ENCODE measurements at places on chromosomes 5 and 9.

- DNase-seq: no peak
These were observed 11.5 kb upstream of the SLC25A48 start for GRCh38 chr5:135822959-135823358.

- DNase-seq: no peak
These were observed 140.3 kb upstream of the FER start for GRCh38 chr5:108607421-108607820.

- peak; percentile 53 for DNase-seq
These were observed 534 bp downstream of the ERP44 start for GRCh38 chr9:100098046-100098886.

- DNase-seq: peak; percentile 17
These were observed 831.8 kb downstream of the TAF11L14 start for GRCh38 chr5:18465833-18466681.

DNA sequence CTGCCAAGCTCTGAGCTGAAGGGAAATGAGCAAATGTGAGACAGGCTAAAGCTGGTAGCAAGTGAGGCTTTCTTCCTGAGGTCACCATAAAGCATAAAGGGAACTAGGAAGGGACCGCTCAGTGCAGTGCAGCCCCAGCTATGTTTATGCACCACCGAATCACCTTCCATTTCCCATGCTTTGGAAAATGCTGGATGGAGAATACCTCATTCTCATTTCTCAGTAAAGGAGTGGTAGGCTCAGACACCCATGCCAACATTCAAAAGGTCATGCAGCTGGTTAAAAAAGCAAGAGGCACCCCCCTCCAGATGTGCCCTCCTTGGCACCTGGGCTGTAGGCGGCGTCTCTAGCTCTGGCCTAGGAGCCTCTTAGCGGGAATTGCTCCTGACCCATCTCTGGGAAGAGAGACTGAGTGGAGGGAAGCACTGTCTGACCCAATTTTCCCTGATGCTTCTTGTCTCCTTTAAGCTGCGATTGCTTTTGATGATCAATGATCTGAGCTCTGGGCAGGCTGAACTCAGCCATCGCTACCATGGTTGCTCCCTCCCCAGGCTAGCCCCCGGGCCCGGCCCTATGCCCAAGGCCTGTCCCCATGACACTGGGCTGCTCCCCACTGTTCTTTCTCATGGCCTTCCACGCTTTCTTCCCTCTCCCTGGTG lies 58.7 kb downstream of the ZNF354C start:
- no peak for DNase-seq

DNA sequence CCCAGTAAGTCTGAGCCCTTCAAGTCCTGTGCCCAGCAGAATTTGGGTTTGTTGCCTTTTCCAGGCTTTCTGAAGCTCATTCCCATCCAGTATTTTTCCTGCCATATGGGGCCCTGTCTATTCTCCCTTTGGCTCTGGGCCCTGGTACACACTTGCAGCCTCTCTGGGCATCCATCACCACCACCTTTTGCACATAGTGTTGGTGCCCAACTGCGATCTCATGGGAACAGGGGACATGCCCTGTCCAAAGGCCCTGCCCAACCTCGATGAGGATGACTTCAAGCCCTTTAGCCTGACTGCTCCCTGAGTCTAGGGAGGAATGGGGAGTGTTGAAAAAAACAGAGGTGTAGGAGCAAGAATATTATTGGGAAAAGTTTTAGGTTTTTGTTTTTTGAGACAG lies 11.5 kb downstream of the RGS3 start:
- no peak for DNase-seq

DNA sequence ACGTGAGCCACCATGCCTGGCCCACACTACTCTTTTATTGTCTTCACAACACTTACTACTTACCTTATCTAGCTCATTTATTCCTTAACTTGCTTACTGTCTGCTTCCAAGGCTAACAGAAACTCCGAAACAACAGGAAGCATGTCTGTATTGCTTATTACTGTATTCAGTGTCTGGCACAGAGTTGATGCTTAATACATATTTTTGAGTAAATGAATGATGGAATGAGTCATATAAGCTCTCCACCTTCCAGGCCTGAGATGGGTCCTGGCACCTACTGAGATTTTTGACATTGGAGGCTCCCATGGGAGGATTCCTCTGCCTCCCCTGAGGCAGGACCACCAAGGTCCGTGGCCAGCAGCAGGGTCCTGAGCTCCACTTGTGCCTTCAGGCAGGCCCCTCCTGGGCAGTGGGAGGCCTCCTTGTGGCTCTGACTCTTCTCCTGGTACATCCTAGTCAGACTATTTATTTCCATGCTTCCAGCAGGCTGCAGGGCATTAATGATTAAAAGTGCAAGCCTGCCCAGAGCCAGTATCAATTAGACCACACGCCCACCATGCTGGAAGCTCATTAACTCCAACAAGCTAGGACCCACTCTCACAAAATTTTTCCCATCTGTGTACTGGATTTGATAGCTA lies 76.5 kb upstream of the CTNNA1 start:
- no peak for DNase-seq

DNA sequence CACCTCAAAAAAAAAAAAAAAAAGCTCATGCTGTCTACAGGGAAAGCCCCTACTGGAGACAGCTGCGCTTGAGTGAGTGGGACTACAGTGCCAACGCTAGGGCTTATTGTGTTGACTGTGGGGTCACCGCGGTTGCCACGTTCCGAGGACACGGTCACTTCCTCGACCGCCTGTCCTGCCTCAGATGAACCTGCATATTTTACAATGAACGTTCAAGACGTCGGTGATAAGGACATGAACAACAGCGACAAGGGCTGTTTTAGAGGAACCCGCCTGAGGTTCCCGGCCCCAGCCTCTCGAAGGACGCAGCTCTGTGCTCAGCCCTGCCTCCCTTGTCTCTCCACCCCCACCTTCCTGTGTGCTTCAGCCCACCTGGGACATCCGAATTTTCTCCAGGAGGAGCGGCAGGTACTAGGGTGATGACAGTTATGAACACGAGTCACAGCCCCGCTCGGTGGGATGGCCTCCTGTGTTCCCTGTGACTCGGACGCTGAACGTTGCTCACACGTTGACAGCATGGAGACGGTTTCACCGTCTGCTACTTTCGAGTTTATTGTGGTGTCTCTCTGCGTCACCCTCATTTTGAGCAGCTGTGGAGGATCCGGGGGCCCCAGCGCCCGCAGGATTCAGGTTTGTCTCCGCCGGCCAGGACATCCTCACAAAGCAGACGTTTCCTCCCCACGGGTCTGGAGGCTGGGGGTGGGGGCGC lies 11.3 kb upstream of the DIPK1B start:
- no peak for DNase-seq

DNA sequence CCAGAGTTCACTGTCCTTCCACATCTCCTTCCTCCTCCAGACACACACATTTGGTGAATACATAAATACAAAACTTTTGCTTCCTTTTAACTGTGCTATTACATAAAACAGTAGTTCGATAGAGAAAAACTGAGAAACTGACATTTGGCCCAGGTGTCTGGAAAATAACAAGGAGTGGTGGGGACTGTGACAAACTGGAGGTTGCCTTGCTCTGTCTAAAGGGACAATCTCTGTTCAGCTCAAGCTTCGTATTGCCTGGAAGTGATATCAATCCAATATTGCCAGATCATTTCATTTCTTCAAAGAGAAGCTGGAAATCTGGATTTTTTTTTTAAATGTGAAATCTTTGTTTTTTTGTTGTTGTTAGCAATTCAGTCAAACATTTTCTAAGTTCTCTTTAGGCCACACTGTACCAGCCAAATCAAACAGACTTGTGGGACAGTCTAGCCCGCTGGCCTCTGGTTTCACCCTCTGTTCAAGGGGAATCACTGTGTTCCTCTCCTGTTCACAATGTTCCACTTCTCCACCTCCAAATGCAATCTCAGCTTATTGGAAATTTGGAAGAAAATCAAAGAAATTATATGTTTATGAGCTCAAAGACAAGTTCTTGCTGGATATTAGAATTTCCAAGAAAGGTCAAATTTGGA lies 612.5 kb downstream of the KIF4B start:
- no peak for DNase-seq

- no peak for DNase-seq
These were observed 17.9 kb downstream of the HSD17B4 start for GRCh38 chr5:119470105-119470763.

DNA sequence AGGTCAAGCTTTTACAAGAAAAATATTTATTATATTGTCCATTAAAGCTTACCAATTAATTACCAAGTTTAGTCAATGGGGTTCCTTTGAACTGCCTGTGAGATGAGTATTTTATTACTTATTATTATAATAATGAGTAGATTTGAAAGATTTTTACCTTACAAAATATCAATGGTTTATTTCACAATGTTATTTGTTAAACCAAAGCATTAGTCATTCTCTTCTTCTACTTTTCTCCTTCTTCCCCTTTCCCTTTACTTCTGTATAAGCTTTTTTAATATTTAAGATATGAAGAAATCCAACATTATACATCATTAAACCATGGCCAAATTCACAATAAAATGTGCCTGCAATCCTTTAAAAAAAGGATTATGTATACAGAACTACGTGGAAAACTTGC lies 369.5 kb downstream of the ARL15 start:
- no peak for DNase-seq
